ENCODE measurements at places on chromosomes 7 and 10.
A peak's percentile ranks its signal among the peaks of the same experiment; 100 is the strongest.

- peak; percentile 55 for DNase-seq
These were observed 407.7 kb downstream of the SH2D4B start for GRCh38 chr10:80945264-80945880.

DNA sequence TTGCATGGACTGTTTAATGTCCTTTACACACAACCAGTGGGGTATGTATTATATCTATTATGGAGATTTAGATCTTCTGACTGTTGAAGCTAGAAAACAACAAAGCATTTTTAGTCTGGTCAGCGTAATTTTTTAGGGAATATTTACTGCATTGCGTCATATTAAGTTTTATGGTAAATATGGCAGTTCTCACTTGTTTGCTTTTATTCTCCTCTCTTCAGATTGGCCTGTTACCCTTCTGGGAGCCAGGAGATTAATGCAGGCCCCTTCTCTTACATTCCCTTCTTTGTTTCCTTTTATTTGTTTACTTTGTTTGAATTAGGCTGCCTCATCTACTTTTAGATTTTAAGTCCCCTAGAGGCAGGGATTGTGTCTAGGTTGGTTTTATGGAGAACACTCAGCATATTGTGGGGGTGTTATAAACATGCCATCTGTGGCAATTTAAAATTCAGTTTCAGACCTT is 13.8 kb downstream of the UBE2D1 start:
- no peak for DNase-seq

DNA sequence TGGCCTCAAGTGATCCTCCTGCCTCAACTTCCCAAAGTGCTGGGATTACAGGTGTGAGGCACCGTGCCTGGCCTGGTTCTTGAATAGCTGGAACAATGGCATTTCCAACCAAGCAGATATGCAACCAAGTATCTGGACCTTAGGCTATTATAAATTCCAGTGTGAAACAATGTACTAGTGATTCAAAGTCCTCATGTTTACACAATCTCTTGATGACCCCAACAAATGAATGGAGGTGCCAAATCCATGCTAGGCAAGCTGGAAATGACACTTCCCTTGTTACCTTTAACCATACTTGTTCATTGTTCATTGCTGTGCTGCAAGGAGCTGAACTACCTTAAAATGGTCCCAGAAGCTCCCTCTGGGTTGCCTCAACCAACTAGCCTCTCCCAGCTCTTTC is 282.2 kb upstream of the KLF14 start:
- no peak for DNase-seq

DNA sequence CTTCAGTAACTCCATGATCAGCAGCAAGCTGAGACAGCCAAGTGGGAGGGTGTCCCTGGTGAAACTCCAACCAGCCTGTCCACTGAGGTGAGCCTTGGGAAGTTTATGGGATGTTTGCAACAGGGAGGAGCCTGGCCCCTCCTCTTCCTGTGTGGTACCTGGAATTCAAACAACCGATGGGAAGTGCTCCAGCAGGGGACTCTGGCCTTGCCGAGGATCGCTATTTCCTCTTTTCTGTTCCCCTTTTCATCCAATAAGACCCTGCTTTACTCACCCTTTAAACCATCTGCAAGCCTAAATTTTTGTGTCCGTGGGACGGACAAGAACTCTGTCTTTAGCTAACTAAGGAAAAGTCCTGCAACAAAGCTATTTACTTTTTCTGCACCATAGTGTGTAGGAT is 491.1 kb upstream of the ZMIZ1 start:
- no peak for DNase-seq

DNA sequence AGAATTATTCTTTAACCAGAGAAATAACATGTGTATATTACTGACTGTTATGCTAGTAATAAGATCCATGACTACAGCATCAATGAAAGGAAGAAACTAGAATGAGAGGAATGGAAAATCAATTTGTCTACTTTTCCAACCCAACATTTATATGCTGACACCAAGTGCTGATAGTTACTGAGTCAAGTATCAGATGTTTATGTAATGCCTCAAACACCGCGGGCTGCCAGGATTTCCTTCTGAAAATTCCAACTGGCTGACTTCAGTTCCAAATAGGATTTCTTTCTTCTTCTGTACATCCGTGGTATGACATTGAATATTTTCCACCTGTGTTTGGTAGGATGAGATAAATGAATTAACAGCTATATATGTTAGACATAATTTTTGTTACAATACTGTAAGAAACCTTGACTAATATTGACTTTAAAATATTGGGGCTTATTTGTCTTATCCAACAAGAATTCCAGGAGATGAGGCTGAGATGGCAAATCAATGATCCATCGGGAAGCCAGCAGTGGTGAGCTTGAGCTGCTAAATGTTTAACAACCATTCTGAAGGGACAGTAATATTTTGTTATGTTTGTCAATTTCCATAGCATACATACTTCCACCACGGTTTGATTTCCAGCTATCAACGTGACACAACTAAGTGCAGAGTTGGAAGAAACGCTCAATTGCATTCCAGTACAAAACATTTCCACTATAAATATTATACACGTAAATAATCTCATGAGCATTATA is 435.2 kb upstream of the AUTS2 start:
- no peak for DNase-seq

- DNase-seq = no peak
These were observed 10.6 kb downstream of the ZFAND2A start for GRCh38 chr7:1149351-1149794.

DNA sequence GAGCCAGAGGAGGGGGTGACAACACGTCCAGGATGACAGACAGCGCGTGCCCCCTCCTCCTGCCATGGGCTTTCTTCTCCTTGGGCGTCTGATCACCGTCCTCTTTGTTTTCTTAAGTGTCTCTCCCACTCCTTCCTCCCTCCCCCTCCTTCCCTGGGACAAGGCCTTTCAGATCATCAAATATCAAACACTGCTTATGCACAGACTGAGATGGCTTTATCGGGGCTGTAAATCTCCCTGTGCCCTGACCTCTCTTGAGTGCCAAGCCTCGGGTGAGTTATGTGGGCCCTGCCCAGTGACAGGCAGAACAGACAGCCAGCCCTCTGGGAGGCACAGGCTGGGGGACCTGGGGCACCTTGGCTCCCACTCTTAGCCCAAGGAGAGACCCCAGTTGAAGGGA is 116.4 kb downstream of the C10orf105 start:
- no peak for DNase-seq

DNA sequence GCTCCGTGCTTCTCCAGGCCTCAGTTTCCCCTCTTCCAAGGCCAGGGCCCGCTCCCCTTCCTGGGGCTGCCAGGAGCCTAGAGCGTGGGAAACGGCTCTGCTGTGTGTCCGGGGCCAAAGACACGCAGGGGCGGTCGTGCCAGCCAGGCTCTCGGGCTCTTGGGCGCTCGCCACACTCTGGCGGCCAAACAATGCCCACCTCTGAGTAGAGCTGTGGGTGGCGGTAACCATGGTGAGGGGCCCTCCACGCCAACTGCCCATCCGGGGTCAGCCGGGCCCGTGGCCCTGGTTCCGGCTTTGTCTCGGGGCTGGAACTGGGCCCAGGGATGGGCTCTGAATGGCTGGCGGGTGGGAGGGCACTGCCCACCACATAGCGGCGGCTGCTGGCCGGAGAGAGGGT is 16.0 kb downstream of the GRIFIN start:
- peak; percentile 80 for DNase-seq

DNA sequence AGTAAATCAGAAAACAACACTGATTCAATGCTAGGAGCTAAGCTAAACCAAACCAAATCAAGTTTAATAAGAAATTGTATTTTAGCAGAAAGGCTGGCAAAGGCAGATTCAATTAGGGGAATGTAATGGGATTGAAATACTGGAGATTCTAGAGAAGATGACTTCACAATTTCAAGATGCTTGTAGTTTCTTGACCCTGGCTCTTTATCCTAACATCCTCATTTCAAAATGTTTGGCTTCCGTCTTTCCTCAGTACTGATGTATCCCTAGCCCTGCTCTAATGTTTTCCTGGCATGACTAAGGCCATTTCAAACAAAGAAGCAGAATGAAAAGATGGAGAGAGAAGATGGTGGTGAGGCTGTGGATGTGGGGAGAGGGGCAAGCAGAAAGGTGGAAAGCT is 2.7 kb upstream of the JCAD start:
- DNase-seq = no peak

GRCh38 chr7:139471740-139472353 is 11.6 kb downstream of the KLRG2 start:
- no peak for DNase-seq

DNA sequence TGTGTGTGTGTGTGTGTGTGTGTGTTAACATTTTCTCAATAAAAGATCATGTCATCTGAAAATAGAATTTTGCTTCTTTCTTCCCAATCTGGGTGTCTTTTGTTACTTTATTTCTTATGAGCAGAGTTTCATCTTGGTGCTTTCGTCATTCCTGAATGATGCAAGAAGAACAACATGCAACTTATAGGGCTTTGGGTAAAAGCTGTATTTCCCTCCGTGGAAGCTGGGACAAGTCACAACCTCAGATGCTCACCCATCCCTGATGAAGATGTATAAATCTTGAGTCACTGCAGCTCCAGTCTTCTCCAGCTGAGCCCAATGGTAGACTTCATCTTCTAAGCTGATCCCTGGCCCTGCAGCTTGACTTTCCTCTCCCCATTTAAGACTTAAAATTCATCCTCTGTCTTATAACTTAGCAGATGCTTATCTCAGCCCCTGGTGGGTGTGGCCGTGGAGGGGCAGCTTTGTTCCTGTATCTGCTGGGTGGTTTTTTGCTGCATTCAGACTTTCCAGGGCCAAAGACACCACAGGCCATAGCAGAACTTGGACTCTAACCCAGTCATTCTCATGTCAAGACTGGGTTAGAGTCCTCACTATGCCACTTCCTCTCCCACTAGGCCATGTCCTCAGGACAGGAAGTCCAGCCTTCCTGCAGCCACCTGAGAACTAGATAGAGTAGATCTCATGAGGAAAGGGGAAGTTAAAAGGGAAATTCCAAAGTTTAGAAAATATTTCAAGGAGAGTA is 356.4 kb downstream of the TNS3 start:
- no peak for DNase-seq

- no peak for DNase-seq
These were observed 445.4 kb downstream of the GATA3 start for GRCh38 chr10:8499752-8500390.

- DNase-seq = no peak
These were observed 101.7 kb upstream of the SVIL start for GRCh38 chr10:29736366-29737073.

DNA sequence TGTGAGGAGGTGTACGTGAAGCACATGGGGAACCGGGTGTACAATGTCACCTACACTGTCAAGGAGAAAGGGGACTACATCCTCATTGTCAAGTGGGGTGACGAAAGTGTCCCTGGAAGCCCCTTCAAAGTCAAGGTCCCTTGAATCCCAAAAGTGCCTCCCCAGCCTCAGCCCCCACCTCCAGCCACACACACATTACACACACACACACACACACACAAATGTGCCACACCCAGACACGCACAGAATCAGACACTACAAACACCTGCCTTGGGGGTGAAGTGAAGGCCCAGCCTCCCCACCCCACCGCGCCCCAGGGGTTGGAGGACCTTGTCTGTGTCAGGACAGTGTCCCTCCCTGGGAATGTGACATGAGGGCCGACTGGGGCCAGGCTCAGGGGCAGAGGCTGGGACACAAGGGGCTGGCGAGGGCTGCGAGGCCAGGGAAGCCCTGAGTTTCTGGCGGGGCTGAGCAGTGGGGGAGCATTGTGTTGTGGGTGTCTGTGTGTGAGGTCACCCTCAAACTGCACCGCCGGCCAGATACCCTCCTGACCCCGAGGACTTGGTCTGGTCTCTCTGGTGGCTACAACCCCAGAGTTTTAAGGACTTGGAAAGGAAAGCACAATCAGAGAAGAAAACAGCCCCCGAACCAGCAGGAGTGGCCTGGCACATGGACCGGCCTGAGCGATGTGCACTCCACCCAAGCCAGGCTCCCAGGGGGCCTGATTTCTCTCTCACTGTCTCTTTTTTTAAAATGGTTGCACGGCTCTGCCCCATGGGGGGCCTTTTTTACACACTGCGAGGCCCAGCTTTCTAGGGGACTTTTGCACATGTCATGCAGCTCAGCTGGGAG is 4.0 kb upstream of the ATP6V1F start:
- no peak for DNase-seq

DNA sequence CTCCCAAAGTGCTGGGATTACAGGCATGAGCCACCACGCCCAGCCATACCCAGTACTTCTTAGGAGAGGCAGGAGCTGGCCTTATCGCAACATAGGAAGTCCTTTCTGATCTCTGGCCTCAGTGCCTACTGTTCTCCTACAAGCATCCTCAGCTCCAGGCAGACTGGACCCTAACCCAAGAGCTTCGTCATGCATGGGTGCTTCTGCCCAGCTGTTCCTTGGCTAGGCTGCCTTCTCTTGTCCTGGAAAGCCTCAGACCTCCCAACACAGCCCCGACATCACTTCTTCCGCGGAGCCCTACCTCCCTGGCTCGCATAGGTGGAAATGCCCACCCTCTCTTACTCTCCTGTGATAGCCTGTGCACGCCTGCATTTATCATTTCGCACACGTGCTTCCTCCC is 15.8 kb downstream of the BCL7B start:
- DNase-seq = no peak

DNA sequence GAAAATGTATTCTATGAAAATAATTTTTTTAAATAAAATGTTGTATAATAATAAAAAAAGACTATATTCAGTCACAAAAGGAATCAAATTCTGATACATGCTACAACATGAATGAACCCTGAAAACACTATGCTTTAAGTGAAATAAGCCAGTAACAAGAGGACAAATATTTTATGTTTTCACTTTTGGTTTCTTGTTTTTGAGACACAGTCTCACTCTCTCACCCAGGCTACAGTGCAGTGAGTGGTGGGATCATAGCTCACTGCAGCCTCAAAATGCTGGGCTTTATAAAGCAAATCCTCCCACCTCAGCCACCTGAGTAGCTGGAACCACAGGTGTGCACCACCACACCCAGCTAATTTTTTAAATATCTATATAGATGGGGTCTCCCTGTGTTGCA is 64.2 kb downstream of the CNOT4 start:
- DNase-seq = no peak

GRCh38 chr7:134174795-134175261 is 47.7 kb downstream of the LRGUK start:
- no peak for DNase-seq

GRCh38 chr7:152868122-152869040 is 108.8 kb downstream of the ACTR3B start:
- no peak for DNase-seq

- no peak for DNase-seq
These were observed 3.6 kb downstream of the CCNY start for GRCh38 chr10:35339942-35340341.

- DNase-seq = no peak
These were observed 279.9 kb upstream of the SORCS1 start for GRCh38 chr10:107444443-107444842.
